HT1080 (cell line): ENCODE measurements at places on chromosomes 2 and 18.

DNA sequence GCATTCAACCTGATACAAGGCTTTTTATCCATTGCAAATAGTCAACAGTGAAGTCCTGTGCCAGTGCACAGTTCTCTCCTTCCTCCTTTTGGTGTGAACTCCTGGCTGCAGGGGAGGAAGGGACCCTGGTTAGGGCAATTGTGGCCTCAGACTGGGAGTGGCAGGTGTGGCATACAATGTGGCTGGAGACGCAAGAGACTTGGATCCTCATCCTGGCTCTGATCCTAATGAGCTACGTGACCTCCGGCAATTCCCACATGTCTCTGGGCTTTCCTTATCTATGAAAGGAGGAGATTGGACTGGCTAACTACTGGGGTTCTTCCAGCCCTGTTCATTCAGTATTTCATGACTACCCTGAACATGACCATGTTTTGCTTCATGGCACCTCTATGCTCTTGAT lies 10.5 kb upstream of the IL1A start:
- no peak for DNase-seq

- DNase-seq = no peak
Measured at GRCh38 chr2:208711598-208711997, 305.0 kb downstream of the PTH2R start.

GRCh38 chr2:64695721-64696261 lies 42.1 kb upstream of the SERTAD2 start:
- peak; percentile 11 for DNase-seq

GRCh38 chr2:120667981-120668380 lies 67.7 kb upstream of the GLI2 start:
- DNase-seq = no peak

DNA sequence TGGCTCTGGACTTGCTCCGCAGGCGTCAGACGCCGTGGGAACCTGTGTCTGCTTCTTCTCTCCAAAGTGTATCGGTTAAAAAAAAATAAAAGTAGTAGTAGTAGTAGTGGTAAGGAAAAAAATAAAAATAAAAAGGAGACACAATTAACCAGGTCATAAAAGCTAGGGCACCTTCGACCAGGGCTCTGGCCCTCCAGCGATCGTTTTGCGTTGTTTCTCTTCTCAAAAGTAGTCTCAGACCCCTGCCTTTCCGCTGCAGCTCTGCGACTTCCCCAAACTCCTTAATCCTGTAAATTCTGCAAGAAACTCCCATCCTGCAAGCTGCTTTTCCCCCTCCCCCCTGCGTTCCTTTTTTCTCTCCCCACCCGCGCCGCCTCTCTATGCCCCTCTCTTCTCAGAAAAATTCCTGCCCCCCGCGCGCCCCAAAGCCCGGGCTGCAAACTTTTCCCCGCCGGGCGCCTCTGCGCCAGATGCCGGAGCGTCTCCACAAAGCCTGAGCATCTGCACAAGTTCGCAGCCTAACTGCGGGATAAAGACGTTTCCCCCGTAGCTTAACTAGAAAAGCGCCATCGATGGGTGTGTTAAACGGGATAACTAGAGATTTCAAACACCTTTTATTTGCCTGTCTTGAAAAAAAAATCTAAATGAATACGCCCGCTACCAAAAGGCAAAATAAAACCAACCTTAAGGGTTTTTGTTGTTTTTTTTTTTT lies 1.8 kb upstream of the SALL3 start:
- DNase-seq = no peak
